ENCODE measurements at places on chromosomes 7 and 10. TPM values are rescaled to one million over a fixed set of nuclear protein-coding genes. Genes with fewer than 3 reads are reported as not detected.

CDHR1 gene
- total RNA-seq, result 2.4 TPM

CLRN3 gene
- total RNA-seq, result not detected

LBX1 gene
- not detected for total RNA-seq

OR2A5 gene
- total RNA-seq, result not detected

NCAPG2 gene
- 5.3 TPM for total RNA-seq

LSM8 gene
- total RNA-seq, result 16.6 TPM

FEZF1 gene
- not detected for total RNA-seq
